Fibroblast of villous mesenchyme (primary cell): ENCODE measurements at places on chromosomes 3 and 15. TPM values are rescaled to one million over a fixed set of nuclear protein-coding genes. Genes with fewer than 3 reads are reported as not detected.

DNA sequence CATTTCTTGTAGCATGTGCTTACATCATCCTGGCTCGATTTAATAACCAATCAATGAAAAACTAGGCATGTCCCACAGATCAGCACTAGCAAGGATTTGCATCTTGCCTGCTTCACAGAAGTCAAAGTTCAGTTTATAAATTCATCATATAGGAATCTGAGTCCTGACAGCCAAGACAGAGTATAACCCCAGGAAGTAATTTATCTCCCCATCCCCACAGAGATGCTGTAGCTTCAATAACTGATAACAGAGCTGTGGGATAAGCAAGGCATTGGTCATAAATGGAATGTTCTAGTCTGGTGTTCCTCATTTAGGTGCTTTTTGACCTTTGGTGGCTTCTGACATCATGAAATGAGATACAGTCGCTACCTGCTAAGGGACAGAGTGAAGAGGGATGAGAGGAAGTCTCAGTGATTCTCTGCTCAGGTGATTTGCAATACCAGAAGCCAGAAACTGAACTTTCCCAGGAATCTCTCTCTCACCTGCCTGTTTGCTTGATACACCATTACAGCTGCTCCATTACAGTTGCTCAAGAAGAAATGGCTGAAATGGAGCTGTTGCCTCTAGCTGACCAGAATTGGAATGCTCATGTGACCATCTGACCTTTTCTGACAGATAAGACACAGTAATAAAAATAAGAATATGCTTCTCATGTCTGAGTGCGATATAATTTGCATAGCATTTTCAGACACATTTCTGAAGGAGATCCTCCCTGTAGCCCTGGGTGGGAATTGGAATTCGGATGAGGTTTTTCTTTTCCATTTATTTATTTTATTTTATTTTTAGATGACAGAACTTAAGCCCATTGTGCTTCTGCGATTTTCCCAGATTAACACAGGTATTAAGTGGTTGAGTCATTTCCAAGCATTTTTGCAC is 217.1 kb upstream of the KCNMB2 start:
- peak; percentile 14 for DNase-seq

DNA sequence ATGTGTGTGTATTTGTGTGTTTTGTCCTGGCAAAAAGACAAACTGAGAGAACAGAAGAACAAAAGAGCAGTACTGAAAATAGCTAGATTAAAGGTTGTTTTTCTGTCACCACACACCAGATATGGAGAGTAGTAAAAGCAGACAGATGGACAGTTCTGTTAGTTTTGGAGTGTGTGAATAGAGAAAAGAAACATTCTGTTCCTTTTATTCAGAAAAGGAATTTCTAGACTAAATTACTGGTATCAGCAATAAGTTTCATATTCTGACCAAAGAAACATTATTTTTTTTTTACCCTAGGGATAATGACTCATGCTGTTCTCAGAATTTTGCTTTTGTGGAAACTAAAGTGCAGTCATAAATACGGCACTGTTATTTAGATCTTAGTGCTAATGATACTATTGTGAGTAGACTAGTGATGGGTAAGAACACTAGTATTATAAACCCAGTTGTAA is 32.9 kb downstream of the PIK3CA start:
- DNase-seq, result peak; percentile 54

DNA sequence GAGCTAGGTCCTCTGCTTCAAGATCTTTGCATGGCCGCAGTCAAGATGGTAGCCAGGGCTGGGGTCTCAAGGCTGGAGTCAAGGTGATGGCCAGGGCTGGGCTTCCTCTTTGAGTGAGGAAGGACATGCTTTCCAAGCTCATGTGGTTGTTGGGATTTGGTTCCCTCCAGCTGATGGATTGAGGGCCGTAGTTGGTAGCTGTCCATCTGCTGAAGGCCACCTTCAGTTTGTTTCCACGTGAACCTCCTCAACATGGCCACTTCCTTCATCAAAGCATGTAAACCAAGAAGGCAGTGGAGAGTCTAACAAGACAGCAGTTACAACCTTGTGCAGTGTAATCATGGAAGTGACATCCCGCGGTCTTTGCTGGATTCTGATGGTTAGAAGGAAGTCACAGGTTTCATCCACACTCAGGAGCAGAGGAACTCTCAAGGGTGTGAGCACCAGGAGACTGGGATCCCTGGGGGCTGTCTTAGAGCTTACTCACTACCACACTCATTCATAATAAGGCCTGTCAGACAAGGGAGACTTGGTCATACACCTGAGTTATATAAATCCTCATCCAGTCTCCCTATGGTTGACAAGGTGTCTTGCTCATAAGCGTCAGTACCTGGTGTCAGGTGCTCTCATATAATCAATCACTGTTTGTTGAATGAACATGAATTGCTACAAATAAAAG is 42.1 kb downstream of the ABHD5 start:
- DNase-seq, result no peak

GRCh38 chr3:120567370-120568201 is 28.6 kb upstream of the NDUFB4 start:
- peak; percentile 47 for DNase-seq

DNA sequence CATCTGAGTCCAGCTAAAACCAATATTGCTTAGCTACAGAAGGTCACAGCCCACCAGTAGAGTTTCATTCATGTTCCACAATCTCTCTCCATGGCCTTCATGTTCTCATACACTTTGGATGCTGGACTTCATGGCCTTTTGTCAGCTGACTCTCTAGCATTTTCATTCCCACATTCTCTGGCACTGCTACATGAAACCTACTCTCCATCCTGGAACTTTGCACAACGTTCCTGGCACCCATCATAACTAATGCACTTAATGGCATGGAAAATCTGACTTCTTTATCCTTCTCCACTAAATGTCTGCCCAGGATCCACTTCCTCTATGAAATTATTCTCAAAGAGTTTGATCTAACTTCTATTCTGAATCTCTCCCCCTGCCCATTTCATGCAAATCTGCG is 56.9 kb downstream of the SLC9A9 start:
- DNase-seq, result no peak

DNA sequence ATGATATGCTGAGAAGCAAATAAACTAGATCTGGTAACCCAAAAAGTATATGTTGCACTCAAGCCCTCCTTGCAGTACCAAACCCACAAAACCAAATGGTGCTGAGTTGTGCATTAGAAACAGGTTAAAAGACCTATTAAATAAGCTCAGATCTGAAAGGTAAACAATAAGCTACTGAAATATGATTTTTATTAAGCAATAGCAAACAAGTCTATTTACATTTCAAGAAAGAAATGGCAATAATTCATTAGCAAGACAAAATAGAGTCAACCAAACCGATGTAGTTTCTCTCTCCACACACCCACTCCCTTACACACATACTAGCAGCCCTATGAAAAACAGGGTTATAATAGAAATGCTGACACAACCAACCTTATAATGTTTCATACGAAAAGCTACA is 760.3 kb downstream of the FHIT start:
- no peak for DNase-seq

DNA sequence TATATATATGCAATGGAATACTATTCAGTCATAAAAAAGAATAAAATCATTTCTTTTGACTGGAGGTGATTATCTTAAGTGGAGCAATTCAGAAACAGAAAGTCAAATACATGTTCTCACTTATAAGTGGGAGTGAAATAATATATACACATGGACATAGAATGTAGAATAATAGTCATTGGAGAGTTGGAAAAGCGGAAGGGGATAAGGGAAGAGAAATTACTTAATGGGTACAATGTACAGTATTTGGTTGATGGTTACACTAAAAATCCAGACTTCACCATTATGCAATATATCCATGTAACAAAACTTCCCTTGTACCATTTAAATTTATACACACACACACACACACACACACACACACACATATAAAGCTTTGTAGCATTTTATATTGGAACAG is 84.3 kb downstream of the RAP2B start:
- DNase-seq, result no peak

The NLGN1 gene
- 8.4 and 18.1 TPM in 2 replicates for total RNA-seq

The SLC38A3 gene
- not detected in 2 replicates for total RNA-seq

The MYEF2 gene
- total RNA-seq, result 3.5 and 6.9 TPM in 2 replicates

The COL6A5 gene
- total RNA-seq, result under 0.01 TPM in 2 replicates

The FANCD2OS gene
- not detected in 2 replicates for total RNA-seq

The ST8SIA2 gene
- total RNA-seq, result under 0.01 TPM in 1 of 2 replicates, not detected in the other

The EFL1 gene
- 18.0 and 22.9 TPM in 2 replicates for total RNA-seq

The GTF2A2 gene
- 25.1 and 39.3 TPM in 2 replicates for total RNA-seq

The HRH1 gene
- total RNA-seq, result 13.2 and 26.8 TPM in 2 replicates
